ENCODE measurements at places on chromosomes 7 and 10.

GRCh38 chr10:13120786-13121499, 21.0 kb downstream of the OPTN start:
- no peak for DNase-seq

GRCh38 chr10:79220307-79220706, 127.0 kb upstream of the PPIF start:
- no peak for DNase-seq

GRCh38 chr7:23622506-23622925, 25.3 kb downstream of the CCDC126 start:
- no peak for DNase-seq

GRCh38 chr7:45347804-45348203, 190.2 kb downstream of the RAMP3 start:
- no peak for DNase-seq

DNA sequence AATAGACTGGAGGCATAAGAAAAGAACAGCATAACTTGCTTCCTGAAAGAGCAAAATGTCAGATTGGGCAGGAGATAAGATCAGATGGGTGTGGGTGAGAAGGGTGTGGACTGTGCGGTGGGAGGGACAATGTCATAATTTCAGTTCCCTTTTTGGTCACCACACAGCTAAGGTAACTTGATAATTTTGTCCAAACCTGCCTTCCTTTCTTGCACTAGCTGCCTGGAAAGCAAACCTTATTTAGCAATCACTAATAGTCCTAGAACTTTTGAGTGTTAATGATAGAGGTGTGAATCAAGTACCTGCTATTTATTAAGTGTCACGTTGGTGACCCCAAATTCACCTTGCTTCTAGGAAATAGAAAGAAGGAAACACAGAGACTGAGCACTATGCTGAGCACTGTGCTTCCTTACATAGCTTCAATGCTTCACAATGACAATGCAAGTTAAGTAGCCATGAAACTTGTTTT, 72.4 kb upstream of the SP4 start:
- DNase-seq = peak; percentile 23

DNA sequence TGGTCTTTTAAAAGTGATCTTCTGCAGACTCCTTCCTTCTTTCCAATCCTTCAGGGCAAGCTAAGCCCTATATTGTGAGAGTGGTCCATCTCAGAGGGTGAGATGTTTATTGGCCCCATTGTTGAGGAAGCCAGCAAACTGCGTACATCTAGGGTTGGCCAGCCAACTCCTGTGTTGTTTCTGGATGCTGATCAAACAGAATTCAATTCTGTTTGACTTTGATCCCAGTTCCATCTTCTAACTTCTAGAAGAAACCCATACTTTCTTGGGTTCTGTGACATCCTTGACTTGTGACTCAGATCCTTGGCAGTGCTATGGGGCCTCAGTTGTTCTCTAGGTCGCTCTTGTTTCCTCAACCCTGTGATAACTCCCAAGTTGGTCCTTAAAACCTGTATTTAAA, 116.2 kb downstream of the LSMEM1 start:
- no peak for DNase-seq

GRCh38 chr7:41142904-41143473, 559.9 kb downstream of the INHBA start:
- DNase-seq = no peak

DNA sequence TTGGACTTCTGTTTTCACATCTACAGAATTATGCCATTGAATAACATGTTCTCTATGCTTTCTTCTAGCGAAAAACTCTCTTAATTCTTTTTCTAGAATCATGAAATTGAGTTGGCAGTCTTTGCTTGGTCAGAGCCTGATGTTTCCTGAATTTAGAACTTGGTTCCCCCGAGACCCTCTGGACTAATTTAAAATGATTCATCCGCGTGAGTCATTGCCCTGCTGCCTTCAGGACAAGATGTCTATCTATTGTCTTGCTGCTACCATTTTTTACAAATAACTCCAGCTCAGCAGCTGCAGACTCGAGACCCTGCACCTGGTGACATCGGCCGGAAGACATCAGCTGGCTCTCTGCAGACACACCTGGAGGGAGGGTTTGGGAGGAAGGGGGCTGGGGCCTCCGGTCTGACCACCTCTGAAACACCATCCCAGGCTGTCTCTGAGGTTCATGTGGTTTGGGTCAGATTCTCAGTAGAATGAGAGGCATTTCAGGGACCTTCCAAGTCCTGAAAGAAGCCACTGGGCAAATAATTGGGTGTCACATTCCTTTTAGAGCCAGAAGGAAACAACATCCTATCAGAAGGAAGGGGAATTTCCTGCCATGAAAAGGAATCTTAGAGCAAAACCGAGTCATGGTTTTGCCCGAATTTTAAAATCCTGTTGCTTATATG, 20.9 kb upstream of the KLF6 start:
- no peak for DNase-seq

DNA sequence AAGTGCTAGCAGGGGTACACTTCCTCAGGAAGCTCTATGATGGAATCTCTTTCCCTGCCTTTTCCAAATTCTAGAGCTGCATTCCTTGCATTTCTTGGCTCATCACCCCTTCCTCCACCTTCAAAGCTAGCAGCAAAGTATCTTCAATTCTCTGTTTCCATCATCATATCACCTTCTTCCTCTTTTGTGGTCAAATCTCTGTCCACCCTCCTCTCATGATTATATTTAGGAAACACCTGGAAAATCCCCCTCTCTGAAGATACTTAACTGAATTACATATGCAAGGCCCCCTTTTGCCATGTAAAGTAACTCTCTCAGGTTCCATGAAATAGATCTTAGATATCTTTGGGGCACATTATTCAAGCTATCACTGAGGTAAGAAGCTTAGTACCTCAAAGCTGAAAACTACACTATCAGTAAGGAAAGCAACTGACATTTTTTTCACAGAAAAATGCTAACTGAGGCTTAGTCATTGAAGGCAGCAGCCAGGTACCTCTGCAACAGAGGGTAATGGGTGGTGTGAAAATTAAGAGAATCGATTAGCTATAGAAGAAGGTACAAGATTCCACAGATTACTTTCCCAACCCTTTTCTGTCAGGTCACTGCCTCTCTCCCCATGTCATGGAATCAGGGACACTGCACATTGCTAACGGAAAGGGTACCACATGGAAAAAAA, 197.3 kb downstream of the MACC1 start:
- DNase-seq = no peak

DNA sequence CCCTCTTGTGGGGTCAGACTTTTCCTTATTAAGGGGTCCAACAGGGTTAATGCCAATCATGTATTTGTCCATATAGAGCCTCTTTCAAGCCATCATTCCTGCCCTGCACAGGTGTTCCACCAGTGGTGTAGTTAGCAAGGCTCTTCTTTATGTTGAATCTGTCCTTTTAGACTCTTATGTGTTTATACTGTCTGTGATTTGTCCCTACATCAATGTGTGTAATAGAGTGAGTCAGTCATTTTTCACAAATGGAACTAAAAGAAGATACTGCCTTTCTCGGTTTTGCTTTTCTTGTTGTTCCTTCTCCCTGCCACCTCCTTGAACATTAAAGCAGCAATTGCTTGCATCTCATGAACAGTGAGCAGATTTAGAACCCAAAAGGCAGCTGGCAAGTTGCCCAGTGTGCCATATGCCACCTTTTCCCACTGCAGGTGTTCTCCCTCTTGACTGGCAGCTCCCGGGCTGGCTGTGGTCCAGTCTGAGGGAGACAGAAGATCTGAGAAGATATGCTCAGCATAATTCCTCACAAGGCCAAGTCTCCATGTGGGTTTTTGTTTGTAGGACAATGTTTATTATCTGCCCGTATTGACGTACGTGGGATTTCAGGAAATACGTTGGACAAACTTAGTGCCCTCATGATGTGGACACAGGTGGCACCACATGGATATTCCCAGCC, 154.1 kb downstream of the LHFPL3 start:
- no peak for DNase-seq

DNA sequence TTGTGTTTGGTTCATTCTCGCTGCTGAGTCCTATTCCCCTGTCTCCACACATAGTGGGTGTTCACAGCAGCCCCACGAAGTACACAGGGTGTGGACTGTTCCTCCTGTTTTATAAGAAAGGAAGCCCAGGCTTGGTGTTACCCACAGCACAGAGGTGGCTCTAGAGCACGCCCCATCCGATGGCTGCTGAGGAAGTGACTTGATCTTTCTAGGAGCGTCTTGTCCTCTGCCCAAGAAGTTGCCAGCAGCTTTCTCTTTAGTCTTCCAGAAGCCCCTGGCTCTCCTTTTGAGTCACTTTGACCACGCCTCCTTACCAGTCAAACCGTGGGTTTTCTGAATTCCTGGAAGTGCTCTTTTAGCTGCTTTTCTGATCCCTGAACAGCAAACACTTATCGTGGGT, 94.0 kb downstream of the GRK5 start:
- no peak for DNase-seq

GRCh38 chr7:140926021-140926817, 1.5 kb upstream of the BRAF start:
- no peak for DNase-seq

- DNase-seq = no peak
These were observed 175.7 kb upstream of the PTN start for GRCh38 chr7:137519181-137519691.

- DNase-seq = no peak
These were observed 28.0 kb upstream of the SLC39A12 start for GRCh38 chr10:17923728-17924127.

GRCh38 chr7:129502708-129503685, 666 bp downstream of the SMKR1 start:
- no peak for DNase-seq

- no peak for DNase-seq
These were observed 264.0 kb upstream of the PRKCQ start for GRCh38 chr10:6843894-6844650.

DNA sequence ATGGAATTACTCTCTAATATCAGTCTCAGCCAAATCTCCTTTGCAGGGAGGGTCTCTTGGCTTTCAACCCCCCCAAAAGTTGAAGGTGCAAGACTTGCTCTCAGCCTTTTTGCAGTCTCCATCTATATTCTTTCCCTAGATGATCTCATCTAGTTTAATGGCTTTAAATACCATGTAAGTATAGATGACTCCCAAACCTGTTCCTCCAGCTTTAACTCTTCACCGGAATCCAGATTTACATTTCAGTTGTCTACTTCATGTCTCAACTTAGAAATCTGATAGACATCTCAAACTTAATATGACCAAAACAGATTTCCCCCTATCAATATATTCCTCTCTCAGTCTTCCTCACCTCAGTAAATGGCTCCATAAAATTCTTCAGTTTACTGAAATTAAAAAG, 9.9 kb upstream of the TAS2R41 start:
- DNase-seq = no peak

DNA sequence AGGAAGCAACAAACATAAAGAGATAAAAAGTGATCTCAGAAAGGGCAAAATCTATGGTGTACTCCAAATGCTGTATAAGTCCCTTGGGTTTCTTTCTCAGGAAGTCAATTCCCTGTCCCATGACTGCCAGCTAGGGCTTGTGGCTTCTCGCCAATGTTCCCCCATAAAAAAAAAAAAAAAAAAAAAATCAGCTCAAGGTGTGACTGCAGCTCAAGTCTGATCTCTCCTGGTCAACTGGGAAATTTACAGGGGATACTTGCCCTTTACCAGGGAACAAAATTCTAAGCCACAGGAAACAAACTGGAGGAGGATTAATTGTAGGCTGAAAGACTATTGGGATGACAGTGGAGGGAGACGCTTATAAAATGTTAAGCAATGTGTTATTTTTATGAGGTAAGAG, 76.0 kb downstream of the PCGF5 start:
- DNase-seq = no peak

GRCh38 chr7:102272075-102272916, 14.4 kb upstream of the SH2B2 start:
- peak; percentile 91 for DNase-seq

GRCh38 chr10:120022357-120022756, 129.8 kb downstream of the SEC23IP start:
- no peak for DNase-seq

GRCh38 chr10:71842422-71842821, 8.6 kb downstream of the PSAP start:
- no peak for DNase-seq

DNA sequence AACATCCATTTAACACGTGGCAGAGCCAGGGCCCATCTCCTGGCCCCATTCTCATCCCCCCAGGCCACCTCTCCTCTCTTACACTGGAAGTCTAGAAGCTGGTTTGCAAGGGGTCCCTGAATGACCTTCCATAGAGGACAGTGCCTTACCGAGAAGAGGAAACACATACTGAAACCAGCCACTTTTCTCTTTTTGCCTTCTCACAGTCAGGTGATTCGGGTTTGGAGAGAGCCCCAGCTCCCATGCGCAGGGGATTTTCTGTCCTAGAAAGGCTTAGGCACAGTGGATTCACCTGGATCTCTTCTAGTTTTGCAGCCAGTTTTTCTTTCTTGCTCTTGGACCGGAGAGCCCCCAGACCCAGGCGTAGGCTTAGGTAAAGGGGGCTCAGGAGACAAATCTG, 334.1 kb upstream of the C7orf33 start:
- no peak for DNase-seq

DNA sequence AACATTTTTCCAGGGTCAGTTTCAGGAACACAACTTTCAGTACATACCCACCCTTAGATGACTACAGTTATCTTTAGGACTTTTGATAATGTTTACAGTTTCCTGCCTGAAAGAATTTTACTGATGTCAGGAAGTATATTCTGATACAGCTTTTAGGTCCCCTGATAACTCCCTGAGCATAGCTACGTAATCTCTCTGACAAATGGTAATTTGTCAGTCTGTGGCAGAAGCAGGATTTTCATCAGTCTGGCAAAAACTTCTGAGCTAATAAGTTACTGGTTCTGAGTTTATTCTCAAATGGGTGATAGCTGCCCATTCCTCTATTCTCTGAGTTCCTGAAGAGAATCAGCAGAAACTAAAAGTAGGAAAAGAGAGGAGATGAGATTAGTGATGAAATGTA, 270.1 kb upstream of the MTPN start:
- DNase-seq = no peak

DNA sequence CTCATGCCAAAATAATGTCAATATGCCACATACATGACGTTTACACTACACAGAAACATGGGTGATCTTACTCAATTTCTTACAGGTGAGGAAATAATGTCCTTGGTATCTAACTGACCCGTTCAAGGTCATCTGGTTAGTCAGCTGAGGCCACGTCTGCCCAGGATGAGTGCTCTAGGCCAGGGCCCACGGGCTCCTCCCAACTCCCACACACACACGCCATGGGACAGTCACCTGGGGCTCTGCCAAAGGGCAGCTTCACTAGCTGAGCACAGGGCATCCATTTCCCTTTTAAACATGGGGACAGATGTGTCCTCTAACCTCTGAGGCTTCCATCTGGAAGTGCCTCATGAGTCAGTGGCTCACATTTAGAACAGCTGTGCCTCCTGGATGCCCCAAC, 123.9 kb downstream of the TNS3 start:
- DNase-seq = no peak

DNA sequence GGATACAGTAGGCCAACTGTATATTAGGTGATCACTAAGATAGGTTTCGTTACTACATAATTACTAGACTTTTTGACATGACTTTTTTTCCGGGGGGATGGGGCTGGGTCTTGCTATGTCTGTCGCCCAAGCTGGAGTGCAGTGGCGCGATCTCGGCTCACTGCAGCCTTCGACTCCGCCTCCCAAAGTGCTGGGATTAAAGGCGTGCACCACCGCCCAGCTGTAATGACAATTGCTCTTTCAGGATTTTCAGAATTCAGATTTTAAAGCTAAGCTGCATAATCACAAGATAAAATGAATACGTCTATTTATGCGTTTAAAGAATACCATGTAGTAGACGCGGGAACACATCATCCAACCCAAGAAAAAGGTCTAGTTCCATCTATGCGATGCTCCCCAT, 982 bp downstream of the IDI1 start:
- DNase-seq = no peak

- DNase-seq = no peak
These were observed 187.2 kb downstream of the PPP1R3A start for GRCh38 chr7:113731571-113731970.

- DNase-seq = no peak
These were observed 11.3 kb upstream of the TRDMT1 start for GRCh38 chr10:17212802-17213221.

Data from GM12892 (cell line).